ENCODE measurements at places on chromosomes 6 and 20. TPM values are rescaled to one million over a fixed set of nuclear protein-coding genes. Genes with fewer than 3 reads are reported as not detected.

TGM2 gene
- 41.8 TPM for polyA plus RNA-seq

REM1 gene
- 0.95 TPM for polyA plus RNA-seq

KIFC1 gene
- 37.7 TPM for polyA plus RNA-seq

DNA sequence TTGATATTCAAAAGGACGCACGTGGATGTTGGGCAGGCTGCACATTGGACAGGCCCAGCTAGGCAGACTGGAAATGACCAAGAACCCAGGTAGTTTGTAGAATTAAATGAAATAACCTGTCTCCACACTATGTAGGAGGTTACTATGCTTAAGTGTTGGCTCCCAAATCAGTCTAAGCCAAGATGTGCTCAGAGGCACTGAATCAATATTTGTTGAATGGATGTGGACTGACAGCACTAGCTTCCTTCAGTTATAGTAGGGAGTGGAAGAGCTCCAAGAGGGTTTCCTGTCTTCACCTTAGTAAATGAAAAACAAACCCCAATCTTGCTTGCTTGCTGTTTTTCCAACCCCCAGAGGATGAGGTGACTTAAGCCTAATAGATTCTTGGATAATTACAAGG is 180.5 kb downstream of the JARID2 start:
- no peak for DNase-seq

GRCh38 chr6:138339024-138339423 is 38.7 kb upstream of the SMIM28 start:
- no peak for DNase-seq

GRCh38 chr20:19335341-19335740 is 122.9 kb downstream of the SLC24A3 start:
- DNase-seq, result no peak

DNA sequence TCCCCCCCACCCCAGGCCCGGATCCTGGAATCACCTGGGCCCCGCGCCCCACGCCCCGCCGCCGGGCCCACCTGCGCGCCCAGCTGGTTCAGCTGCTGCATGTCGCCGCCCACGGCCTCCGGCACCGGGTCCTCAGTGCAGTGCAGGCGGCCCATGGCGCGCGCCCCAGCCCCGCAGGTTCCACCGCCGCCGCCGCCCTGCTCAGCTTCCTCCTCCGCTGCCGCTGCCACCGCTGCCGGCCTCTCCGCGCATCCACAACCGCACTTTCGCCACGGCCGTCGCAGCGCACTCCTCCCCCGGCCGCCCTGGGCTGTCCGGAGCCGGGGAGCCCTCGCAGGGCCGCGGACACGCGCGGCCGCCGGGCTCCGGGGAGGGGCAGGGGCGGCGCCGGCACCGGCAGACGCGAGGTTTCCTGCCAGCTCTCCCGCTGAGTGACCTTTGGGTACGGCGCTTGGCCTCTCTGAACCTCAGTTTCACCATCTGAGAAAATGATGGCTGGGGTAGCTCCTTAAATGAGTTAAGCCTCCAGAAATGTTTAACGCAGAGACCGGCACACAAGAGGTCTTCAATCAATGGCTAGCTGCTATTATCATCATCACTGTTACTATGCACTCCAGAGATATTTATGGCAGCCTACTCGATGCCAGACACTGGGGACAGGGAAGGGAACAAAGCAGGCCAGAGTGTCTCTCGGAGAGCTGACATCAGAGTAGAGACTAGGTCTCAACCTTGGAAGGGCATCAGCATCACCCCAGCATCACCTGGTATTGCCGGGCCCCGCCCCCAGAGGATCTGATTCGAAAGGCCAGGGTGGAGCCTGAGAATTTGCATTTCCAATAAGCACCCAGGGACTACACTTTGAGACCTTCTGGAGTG is at the start of gene COMMD7:
TSS of gene COMMD7 (minus strand) at position 231 of the 876 bp plus-strand sequence. CDS start at position 155, 76 bp downstream.
- DNase-seq, result no peak

GRCh38 chr20:17628101-17628841 is 53.8 kb downstream of the RRBP1 start:
- no peak for DNase-seq

GRCh38 chr6:130517444-130517931 is 151.7 kb downstream of the TMEM200A start:
- no peak for DNase-seq

- DNase-seq, result no peak
These were observed 257.1 kb downstream of the BCKDHB start for GRCh38 chr6:80363501-80364122.

DNA sequence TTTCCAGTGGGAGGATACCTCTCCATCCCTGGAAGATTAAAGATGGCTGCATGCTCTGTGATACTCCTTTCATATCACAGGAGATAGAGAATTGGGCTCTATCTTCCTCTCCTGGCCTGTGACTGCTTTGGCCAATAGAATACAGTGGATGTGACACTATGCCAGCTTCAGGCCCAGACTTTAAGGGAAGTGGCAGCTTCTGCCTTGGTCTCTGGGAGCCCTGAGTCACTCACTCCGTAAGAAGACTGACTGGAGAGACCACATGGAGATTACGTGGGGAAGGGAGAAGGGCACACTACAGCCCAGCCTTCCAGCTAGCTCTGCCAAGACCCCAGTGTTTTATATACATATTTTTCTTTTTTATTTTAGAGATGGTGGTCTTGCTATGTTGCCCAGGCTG is 10.4 kb upstream of the MMP9 start:
- no peak for DNase-seq

GRCh38 chr6:43127877-43128276 is 43.2 kb upstream of the SRF start:
- no peak for DNase-seq

DNA sequence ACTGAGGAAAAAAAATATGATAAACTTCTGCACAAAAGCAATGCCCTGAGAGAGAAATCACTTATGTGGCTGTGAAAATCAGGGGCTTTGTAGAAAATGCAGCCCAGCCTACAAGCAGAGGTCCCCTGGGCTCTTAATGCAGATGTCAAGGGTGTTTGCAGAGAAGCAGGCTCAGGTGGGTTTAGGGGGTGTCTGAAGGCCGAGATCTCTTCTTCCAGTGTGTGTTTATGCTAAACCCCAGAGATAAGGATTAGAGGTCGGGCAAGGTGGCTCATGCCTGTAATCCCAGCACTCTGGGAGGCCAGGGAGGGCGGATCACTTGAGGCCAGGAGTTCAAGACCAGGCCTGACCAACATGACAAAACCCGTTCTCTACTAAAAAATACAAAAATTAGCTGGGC is 78.5 kb downstream of the TMEM242 start:
- no peak for DNase-seq

GRCh38 chr20:20480126-20480525 is 112.2 kb downstream of the INSM1 start:
- DNase-seq, result no peak

DNA sequence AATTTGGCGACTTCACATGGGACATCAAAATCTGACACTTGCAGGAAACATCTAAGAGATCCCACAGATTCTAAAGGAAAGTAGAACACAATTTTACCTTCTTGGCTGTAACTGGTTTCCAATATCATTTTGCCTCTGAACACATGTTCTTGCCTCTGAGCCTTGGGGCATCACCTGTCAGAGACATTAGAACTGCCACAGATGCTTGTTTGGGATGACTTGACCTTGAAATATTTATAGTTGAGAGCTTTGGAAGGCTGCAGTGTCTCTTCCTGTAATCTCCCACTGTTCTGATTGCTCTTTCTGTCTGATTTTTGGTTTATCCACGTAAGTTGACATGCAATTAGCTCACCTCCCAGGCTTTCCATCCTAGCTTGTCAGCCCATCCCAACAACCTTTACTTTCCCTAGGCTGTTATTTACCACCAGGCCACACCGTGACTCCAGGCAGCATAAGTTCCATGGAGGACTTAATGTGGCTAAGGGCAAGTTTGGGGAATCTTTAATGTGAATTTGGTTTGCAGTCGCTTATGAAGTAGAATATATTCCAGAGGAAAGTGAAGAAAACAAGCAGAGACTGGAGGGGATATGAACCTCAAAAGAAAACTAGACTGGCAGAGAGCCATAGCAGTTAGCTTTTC is 256.5 kb upstream of the RIN2 start:
- DNase-seq, result no peak

DNA sequence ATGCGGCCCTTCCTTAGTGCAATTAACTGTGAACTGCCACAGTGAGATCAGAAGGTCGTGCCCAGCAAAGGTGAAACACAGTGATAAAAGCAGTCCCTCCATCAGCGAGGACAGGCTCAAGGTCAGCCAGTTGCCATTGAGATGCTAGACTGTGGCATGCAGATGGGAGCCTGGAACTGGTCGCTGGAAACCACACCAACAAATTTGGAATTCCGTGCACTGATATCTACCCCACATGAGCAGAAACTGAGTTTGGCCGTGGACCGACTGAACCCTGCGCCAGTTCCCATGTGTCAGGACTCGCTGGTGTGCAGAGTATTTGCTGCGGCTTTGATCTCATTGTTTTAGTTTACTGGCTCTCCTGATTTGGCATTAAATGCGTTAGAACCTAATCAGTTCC is 125.6 kb upstream of the QKI start:
- DNase-seq, result no peak

DNA sequence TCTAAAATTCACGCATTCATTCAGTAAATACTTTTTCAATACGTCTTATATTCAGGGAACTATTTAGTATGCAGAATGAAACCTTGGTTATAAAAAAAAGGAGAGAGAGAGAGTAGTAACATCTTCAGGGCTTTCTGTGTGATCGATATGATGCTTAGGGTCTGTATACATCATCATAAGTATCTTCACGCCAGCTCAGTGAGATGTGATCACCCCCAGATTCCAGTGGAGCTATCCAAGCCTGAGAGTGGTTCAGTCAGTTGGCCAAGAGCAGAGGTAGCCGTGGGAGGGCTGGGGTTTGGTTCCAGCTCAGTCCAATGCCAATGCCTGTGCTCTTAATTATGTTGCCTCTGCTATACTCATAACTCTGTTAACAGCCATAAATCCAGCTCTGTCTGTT is 8.6 kb downstream of the CD83 start:
- DNase-seq, result no peak

Measured in right renal pelvis (tissue), 4 donors.